ENCODE measurements at places on chromosomes 16 and 17.

DNA sequence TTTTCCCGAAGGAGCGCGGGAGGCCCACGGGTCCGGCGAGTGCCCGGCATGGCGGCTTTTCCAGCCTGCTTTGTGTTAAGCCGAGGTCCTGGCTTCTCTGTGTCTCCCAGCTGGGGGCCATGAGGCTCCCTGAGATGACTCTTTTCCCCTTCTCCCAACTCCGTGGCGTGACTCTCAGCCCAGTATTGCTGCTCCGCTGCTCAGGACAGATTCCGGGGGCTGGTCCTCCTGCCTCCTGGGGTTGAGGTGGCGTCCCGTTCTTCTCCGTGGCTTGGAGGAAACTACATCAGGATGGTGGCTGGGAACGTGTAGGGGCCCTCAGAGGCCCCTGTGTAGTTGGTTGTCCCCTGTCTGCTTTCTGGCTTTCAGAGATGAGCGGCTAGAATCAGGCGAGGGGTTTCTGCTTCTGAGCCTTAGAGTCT lies 951 bp downstream of the GPS1 start:
- DNase-seq, result no peak

DNA sequence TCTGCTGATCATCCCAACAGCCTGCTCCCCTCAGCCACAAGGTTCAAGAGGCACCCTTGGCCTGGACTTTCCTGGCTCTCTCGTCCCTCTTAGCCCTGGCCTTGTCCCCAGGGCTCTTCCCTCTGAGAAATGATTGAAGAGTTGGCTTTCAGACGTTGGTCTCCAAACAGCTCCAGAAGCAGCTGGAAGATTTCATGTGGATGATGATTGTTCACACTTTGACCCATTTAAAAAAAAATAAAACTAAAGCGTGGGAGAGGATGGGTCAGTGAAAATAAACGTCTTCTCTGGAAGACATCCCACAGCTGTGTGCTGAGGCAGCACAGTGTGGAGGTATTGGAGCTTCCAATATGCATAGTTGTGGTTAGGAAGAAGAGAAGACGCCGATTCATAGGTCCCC lies 54.7 kb upstream of the CDH11 start:
- no peak for DNase-seq

DNA sequence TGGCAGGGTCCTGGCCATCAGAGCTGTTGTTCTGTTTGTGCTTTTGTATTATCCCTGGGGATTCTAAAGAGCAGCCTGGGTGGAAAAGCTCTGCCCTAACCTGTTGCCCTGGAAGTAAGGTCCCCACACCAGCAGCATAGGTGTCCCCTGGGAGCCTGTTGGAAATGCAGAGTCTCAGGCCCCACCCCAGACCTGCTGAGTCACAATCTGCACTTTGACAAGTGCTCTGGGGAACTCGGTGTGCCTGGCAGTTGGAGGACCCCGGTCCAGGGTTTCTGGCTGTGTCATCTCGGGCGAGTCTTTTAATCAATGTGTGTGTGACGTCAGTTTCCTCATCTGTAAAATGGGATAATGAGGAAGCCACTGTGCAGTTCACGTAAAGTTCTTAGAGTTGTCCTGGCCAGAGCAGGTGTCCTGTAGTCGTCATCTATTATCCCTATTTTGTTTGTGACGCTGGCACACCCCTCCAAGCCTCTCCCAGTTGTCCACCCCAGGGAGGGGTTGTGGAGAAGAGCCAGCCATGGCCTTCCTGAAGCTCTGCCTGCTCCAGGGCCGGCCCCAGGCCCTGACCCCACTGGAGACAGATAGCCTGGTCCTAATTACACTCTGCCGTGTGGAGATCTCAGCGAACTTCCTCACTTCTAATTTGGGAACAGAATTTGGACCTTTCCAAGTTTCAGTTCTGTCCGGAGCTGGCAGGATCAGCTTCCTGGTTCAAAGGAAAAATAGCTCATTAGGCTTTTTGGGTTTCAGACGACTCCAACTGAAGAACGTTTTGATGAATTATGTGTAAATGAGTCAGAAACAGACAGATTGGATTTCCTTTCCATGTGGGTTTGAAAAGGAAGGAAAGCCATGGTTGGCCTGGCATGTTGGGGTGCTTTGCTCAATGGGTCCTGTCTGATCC lies 295.7 kb upstream of the FOXF1 start:
- DNase-seq, result no peak

- no peak for DNase-seq
Measured at GRCh38 chr16:2031081-2031577, 4.4 kb downstream of the NHERF2 start.

- no peak for DNase-seq
Measured at GRCh38 chr16:11412175-11412904, 67.1 kb downstream of the RMI2 start.

DNA sequence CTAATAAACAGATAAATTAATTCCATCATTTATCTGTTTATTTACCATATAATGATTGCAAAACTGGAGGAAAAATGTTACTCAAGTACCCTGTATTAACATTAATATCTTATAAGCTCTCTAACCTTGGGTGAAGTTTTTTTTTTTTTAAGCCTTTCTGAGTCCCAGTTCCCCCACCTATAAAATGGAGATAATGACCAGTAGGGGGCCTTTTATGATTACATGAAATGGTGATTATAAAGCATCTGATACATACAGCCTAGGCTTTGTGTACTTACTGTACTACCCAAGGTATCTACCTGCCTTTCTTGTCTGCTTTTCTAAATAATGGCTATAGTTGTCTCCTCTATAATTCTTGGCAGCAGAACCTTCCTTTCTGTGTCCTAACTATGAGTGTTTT lies 22.6 kb downstream of the LRRC36 start:
- no peak for DNase-seq

Measured in RCC 7860 (cell line).